ENCODE measurements at places on chromosomes 2 and 18. TPM values are rescaled to one million over a fixed set of nuclear protein-coding genes. Genes with fewer than 3 reads are reported as not detected.

MOGAT1 gene
- polyA plus RNA-seq, result not detected

DNA sequence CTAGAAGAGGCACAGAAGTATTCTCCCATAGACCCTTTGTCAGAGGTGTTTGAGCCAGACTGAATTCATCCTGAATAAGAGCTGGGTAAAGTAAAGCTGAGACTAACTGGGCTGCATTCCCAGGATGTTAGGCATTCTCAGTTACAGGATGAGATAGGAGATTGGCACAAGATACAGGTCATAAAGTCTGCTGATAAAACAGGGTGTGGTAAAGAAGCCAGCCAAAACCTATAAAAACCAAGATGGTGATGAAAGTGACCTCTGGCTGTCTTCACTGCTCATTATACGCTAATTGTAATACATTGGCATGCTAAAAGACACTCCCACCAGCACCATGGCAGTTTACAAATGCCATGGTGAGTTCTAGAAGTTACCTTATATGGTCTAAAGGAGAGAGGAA lies 364.9 kb upstream of the TMEFF2 start:
- DNase-seq, result no peak

GCFC2 gene
- polyA plus RNA-seq, result 15.8 TPM

DNA sequence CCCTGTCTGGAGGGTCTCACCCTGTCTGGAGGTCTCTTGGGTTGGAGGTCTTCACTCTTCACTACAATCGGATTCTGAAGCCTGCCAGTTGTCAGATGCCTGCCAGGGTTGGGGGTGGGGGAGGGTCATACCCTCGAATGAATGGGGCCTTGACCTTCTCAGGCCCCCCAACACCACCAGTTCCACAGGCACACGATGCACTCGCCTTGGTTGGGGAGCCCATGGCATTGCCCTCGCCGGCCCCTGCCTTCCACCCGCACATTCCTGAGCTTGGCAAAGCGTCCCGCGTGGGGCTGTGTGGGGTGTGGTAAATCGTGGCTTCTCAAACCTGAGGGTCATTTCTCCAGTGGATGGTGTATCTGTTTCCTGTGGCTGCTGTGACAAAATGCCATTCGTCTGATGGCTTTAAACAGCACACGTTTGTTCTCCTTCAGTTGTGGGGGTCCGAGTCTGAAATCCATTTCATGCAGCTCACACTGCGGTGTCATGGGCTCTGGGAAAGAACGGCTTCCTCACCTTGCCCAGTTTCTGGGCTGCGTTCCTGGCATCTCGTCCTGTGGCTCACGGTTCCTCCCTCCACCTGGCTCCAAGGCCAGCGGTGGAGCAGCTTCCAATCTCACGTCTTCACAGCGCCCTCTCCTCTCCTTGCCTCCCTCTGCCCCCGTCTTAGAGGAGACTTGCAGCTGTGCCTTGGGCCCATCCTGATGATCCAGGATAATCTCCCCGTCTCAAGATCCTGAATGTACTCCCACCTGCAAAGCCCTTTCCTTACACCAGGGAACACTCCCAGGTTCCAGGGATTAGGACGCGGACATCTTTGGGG lies 38.0 kb upstream of the HPCAL1 start:
- DNase-seq, result no peak

CCDC178 gene
- 11.8 TPM for polyA plus RNA-seq

- DNase-seq, result no peak
Measured at GRCh38 chr2:74109551-74109950, 38.2 kb downstream of the BOLA3 start.

KIAA2012 gene
- 0.10 TPM for polyA plus RNA-seq

DNA sequence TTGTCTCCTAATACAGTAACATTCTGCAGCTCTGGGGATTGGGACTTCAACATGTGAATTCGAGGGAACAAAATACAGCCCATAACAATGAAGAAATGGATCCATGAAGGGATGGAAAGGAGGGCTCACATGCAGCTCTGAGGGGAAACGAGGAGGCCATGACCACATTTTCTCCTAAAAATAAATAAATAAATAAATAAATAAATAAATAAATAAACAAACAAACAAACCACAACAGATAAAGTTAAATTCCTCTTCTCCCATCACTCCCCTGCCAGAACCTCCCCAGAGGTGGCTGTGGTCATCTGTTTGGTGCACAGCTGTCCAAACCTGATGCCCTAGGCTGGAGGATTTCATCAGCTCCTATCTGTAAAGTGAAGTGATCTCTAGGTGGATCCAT lies 42.7 kb downstream of the MAL start:
- no peak for DNase-seq

GRCh38 chr2:9434489-9434888 lies 11.0 kb downstream of the CPSF3 start:
- DNase-seq, result no peak
